Stimulated activated CD8-positive, alpha-beta memory T cell treated with anti-CD3 and anti-CD28 coated beads, Interleukin-4, amount 100 ng/mL, for 1 hour (primary cell): ENCODE measurements at places on chromosomes 5 and 9.
A peak's percentile ranks its signal among the peaks of the same experiment; 100 is the strongest.

DNA sequence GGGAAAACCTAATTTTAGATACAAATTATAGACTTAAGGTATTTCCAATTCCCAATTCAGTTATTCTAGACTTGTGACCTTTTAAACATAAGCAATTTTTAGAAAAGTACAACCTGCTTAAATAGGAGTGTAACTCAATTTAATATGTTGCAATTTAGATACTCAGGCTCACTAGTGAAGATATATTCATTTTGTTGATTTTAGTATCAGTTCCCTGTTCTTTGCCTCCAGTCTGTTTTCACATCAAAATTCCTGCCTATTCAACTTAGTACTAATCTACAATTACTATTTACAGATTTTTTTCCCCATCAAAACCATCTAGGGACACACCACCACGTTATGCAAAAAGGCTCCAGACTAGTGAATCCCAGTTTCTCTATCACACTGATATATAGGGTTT, 30.4 kb downstream of the PWWP2A start:
- no peak for DNase-seq

- no peak for DNase-seq
Observed at GRCh38 chr9:122234022-122234748, 5.4 kb upstream of the LHX6 start.

GRCh38 chr5:55037890-55038289, 13.8 kb downstream of the GZMK start:
- no peak for DNase-seq

- DNase-seq = no peak
Observed at GRCh38 chr5:113178073-113178779, 201.6 kb downstream of the DCP2 start.

DNA sequence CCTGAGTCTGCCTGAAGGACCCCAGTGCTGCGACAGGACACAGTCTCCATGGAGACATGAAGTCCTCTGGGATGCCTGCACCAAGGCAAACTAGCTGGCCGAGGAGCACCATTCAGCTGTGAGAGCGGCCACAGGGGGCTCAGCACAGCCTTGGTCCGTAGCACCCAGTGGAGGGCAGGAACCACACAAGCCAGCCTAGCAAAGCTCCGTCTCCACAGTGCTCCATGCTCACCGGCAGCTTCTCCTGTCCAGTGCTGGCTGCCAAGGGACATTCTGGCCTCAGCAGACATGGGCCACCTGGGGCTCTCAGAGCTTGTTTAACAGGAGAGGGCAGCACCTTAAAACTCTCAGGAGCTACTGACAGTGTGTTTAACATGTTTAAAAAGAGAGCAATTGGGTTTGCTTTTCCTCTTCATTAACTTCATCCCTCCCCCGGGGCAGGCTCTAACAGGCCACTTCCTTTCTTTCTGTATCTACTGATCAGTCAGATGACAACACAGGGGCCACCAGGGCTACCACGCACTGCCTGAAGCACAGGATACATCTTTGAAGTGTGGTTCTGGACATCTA, 57.0 kb downstream of the SECISBP2 start:
- no peak for DNase-seq

DNA sequence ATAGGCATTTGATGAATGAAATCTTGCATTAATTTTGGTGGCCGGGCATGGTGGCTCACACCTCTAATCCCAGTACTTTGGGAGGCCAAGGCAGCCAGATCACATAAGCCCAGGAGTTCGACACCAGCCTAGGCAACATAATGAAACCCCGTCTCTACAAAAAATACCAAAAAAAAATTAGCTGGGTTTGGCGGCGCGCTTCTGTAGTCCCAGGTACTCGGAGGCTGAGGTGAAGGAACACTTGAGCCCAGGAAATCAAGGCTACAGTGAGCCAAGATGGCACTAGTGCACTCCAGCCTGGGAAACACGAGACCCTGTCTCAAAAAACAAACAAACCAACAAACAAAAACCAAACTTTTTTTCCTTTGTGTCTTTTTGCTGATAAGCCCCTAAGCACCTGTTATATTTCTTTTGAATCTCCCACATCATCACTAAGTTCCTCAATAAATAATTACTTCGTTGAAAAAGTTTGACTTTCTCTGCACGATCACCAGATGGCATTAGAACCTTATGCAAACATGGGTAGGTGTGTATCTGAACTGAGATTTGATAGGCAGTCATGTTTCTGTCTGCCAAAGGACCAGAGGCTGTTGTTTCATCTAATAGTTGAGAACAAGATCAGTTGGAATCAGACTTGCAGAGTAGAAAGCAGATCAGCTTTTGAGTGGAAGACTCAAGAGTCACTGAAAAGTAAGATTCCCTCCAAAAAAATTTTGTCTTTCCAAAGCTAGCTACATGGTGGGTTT, 5.5 kb upstream of the MATR3 start:
- DNase-seq = no peak

DNA sequence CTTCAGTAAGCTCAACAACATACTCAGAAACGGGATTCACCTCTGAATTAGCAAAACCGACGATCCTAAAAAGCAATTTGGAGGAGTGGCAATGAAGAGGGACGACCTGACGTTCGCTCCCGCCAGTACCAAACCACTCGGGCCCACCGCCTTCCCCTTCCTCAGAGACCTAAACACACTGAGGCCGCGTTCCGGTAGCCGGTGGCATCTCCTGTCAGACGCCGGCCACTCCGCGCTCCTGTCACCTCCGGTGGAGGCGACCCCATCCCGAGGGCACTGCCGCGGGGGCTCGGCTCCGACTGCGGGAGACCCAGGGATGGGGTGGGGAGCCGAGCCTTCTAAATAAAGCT, 617 bp downstream of the PPP6C start:
- DNase-seq = no peak

GRCh38 chr5:73892806-73893205, 266.8 kb downstream of the ARHGEF28 start:
- no peak for DNase-seq

DNA sequence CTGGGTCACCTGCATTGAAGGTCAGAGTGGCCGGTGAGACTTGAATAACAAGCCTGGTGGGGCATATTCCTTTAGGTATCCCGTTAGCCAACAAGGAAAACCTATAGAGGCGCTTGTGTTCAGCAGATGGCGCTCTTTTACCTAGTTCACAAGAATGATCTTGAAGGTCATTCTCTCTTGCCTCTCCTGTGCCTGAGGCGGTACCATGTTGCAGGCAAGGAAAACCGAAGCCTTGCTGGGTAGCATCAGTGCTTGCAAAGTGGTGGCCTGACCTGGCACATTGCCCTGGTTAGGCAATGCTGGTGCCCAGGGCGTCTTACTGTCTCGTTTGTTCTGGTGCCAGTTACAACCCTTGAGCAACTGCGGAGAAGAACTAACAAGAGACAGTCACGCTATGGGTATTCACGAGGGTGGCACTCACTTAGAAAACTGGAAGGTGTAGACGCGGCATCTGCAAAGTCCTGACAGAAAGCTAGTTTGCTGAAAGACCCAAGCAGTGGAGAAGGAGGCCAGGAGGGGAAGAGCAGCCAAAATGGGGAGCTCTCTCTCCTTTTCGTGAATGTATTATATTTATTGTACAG, 56.7 kb downstream of the AOPEP start:
- peak; percentile 12 for DNase-seq

- no peak for DNase-seq
Observed at GRCh38 chr9:19030899-19031298, 2.1 kb downstream of the SAXO1 start.

- no peak for DNase-seq
Observed at GRCh38 chr5:32195265-32195664, 21.1 kb upstream of the GOLPH3 start.

DNA sequence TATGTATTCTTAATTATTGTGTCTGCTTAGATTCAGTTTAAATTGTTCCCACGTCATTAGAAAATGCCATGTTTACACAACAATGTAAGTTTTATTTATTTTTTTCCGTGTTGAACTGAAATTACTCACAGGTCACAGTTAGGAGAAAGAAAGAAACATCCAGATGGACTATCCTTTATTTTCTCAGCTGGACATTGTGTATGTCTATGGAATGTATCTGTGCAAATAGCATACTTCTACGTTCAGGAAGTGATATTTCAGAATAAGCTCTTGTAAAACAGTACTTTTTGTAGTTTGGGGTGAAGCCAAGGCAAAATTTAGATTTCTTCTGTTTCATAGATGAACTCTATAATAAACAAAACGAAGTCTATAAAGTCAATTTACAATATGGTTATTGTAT, 249.0 kb upstream of the ZNF608 start:
- DNase-seq = no peak

GRCh38 chr5:150137168-150137957, 18.3 kb downstream of the PDGFRB start:
- DNase-seq = no peak

- no peak for DNase-seq
Observed at GRCh38 chr9:70813141-70813540, 308.3 kb downstream of the TRPM3 start.

GRCh38 chr5:179278119-179278518, 67.1 kb downstream of the ADAMTS2 start:
- no peak for DNase-seq

DNA sequence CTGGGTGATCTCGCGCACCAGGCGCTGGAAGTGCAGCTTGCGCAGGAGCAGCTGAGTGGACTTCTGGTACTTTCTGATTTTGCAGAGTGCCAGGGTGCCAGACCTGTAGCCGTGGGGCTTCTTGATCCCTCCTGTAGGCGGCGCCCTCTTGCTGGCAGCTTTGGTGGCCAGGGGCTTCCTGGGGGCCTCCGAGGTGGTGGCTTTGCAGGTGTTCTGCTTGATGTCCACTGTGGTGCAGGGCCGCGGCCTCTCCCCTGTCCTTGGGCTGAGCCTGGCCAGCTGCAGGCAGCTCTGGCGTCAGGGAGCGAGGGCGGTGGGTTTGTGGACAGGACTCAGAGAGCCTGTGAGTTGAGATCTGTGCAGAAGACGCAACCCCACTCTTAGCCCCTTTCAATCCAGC, 36.1 kb downstream of the TAF11L14 start:
- DNase-seq = no peak

DNA sequence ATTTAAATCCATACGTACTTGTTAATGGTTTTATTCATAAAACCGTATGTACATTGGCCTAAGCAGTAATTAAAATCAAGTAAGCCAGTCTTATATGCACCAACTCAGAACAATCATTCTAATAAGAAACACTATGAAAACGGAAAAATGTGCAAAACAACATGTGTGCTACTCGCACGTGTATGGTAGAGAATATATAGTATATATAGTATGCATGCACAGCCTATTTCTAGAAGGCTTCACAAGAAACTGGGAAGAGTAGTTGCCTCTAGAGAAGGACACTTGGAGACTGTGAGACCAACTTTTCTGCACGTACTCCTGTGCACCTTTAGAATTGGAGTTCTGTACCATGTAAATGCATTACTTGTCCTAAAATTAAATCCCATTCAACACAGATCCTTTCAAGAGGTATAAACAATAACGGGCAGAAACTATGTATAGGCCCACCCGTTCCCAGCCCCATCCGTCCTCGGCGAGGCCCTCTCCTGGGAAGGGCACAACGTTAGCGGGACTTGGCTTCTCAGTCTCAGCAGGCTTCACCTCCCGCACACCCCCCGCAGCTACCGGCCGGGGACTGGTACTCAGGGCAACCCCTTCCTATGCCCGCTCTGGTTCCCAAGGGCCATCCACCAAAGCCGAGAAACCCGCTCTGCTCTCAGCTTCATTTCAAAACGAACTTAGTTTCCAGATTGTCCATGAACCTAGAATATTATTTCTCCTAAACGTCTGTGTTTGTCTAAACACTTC, 2.0 kb downstream of the CDC14B start:
- DNase-seq = no peak

- DNase-seq = no peak
Observed at GRCh38 chr9:126330536-126330935, 3.9 kb downstream of the MVB12B start.

DNA sequence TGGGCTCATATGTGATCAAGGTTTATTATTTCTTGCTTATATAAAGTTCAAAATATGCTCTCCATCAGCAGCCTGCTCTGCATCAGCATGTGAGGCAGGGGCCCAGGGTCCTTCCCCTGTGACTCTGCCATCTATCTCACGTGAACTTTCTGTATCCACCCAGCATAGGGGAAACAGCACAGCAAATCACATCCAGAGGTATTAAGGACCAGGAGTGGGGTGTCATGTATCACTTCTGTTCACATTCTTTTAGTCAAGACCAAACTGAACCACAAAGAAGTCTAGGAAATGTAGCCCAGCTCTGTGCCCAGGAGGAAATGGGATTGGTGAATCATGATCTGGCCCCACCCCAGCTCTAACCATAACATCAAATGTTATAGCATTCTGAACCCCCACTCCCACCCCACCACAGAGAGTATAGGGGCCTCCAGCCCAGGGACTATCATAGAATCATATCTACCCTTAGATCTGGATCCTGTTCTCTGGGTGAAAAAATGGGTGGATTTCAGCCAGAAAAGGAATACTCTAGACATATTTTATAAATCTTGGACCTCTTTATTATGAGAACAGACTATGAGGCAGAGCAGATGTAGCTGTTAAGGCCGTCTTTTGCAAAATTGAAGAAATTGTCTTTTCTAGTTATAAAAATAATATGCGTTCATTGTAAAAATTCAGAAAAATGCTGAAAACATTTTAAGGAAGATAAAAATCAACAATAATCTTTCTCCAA, 473.7 kb downstream of the ARHGEF28 start:
- no peak for DNase-seq

GRCh38 chr5:109614981-109615380, 74.7 kb upstream of the MAN2A1 start:
- DNase-seq = no peak

GRCh38 chr5:83856881-83857280, 136.2 kb upstream of the HAPLN1 start:
- no peak for DNase-seq

DNA sequence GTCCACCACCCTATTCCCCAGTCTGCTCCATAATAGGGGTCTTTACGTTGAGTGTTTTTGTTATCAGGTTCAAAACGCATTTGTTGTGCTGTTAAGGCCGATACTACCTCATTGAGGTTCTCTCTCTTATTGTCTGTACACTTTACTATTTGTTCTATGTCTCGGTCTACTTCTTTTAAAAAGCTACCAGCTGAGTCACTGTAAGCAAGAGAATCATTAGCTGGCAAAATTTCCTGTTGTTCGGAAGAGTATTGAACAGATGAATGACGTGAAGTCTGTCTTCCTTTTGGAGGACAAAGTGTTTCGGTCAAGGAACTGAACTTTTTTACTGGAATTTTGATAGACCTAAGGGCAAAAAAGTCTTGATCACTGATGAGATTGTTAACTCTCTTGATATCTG, 10.3 kb downstream of the LYSMD3 start:
- DNase-seq = no peak

GRCh38 chr5:14231156-14231555, 88.0 kb downstream of the TRIO start:
- no peak for DNase-seq

DNA sequence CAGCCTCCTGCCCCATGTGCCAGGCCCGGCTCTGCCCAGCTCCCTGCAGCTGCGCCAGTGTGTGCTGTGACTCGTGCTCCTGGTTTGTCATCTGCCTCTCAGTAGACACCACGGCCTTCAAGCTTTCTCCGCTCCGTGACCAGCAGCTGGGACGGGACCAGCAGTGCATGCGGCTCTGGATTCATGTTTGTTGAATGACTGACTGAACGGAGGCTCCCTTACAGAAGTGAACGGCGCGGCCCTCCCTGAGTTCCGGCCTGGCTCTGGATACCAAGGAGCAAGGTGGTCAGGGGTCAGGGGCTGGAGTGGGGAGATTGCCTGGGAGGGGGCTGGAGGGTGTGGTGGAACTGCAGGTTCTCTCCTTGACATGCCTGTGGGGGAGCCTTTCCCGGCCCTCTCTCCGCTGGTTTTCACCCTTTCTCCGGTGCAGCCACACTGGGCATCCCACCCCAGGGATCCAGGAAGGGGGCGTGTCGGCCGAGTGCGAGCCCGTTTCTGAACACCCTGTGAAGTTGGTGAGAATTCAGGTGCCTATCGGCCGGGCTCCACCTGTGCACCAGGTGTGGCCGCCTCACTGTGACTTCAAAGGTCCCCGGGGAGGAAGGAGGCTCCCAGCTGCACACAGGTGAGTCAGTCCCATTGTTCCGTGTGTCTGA, 11.1 kb upstream of the CEP72 start:
- no peak for DNase-seq
